NCI-H2029 (cell line): ENCODE measurements at places on chromosomes 16 and 17.
A peak's percentile ranks its signal among the peaks of the same experiment; 100 is the strongest.

- DNase-seq: no peak
These were observed 158.1 kb downstream of the CHD9 start for GRCh38 chr16:53212893-53213223.

DNA sequence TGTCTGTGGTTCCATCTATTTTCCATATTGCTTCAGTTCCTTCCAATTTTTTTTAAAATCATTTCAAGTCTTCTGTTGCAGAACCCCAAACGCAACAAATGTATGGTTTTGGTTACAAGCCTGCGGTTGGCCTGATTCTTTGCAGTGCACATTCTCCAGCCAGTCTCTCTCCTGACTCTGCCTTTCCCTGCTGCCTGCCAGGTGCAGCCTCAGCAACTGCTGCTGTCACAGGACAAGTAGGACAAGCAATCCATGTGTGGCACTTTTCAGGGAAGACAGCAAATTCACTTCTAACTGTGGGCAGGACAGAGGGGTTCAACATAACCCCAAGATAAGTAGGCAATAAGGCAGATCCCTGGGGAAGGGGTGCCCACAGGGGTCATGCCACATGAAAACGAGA is 24.2 kb downstream of the EMP2 start:
- DNase-seq: no peak

- no peak for DNase-seq
These were observed 11.5 kb downstream of the DEXI start for GRCh38 chr16:10930755-10931093.

- no peak for DNase-seq
These were observed 9.6 kb upstream of the PLEKHG4 start for GRCh38 chr16:67269766-67270165.

- DNase-seq: no peak
These were observed 99.3 kb upstream of the FAM20A start for GRCh38 chr17:68700421-68700820.

- DNase-seq: no peak
These were observed 36.7 kb downstream of the HNF1B start for GRCh38 chr17:37708008-37708615.

- DNase-seq: no peak
These were observed 9.9 kb downstream of the TNS4 start for GRCh38 chr17:40491486-40491885.

- no peak for DNase-seq
These were observed 6.2 kb upstream of the CD300LG start for GRCh38 chr17:43840814-43841213.

GRCh38 chr17:19579867-19580565 is 46.4 kb downstream of the SLC47A1 start:
- DNase-seq: no peak

- DNase-seq: no peak
These were observed 794 bp downstream of the TMEM235 start for GRCh38 chr17:78231991-78232858.

GRCh38 chr16:72989579-72990551 is 58.1 kb downstream of the ZFHX3 start:
- peak; percentile 6 for DNase-seq

GRCh38 chr17:64984851-64985521 is 65.7 kb upstream of the LRRC37A3 start:
- no peak for DNase-seq

DNA sequence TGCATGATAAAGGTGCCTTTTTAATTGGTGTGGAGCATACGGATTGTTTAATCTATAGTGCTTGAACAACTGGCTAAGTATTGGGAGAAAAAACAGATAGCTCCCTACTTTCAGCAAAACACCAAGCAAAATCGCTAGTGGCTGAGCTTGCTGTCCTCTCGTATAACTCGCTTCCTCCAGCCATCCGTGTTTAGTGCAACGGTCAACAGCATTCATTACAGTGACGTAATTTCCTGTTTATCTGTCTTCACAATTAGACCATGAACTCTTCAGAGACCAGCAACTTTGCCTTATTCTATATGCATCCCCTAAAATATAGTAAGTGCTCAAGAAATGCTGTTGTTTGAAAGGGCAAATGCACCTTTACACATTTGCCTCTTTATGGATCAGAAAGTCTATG is 511.9 kb downstream of the HAPSTR1 start:
- no peak for DNase-seq

- DNase-seq: no peak
These were observed 115.6 kb downstream of the CCDC182 start for GRCh38 chr17:57629470-57629869.

- no peak for DNase-seq
These were observed 15.3 kb upstream of the TRIM37 start for GRCh38 chr17:59121901-59122480.

DNA sequence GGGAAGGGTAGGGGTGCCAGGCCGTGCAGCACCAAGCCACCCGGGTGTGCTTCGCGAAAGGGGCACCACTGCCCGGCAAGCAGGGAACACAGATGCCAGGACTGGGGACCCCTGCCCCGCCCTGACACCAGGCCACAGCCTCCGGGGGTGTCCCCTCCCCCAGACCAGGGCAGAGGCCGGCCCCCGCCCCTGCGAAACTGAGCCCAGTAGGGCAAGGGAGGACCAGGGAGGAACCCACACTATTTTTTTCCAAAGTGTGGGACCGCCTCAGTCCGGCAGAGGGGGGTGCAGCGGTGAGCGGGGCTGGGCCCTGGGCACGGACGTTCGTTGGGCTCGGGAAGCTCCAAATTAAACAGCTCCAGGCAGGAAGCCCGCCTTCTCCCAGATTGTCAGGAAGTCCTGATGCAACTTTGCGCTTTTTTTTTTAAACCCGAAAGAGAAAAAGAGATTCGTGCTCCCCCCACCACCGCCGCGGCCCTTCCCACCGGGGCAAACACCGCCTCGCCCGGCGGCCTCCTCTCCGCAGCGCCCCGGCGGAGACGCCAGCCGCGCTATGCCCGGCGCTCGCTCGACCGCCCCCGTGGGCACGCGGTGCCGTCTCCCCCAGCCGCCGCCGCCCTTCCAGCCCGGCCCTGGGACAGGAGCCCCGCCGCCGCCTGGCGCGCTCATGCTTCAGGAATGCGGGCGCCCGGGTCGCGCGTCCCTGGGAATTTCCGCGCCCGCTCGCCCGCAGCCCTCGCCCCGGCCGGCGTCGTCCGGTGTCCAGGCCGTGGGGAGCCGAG is 755 bp downstream of the PIEZO1 start:
- no peak for DNase-seq

DNA sequence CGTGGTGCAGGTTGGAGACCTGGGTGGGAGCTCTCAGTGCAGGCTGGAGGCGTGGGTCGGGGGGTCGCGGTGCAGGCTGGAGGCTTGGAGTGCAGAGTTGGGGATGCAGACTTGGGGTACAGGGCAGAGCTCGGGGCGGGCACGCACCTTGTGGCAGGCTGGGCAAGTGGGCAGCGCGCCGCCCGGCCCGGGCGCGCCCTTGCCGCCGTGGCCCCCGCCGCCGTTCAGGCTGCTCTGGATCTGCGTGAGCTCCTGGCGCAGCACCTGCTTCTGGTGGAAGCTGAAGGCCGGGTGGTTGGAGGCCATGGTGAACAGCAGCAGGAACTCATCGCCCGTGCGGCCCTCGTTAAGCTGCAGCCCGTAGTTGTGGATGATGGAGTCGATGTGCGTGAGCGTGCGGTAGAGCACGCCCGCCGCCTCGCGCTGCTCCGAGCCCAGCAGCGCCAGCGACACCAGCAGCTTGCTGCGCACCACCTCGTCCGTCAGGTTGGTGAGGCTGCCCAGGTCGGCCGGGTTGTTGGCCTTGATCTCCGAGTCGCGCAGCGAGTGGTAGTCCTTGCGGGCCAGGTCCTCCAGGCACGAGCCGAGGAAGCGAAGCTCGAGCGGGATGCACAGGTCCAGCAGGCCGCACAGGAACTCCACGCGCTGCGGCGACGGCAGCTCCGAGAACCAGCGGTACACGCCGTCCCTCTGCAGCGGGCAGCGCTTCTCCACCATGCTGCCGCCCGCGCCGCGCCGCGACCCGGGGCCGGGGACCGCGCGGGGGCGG is 1.1 kb downstream of the ZCCHC14 start:
- DNase-seq: no peak
